ENCODE measurements at places on chromosomes 5 and 9.

DNA sequence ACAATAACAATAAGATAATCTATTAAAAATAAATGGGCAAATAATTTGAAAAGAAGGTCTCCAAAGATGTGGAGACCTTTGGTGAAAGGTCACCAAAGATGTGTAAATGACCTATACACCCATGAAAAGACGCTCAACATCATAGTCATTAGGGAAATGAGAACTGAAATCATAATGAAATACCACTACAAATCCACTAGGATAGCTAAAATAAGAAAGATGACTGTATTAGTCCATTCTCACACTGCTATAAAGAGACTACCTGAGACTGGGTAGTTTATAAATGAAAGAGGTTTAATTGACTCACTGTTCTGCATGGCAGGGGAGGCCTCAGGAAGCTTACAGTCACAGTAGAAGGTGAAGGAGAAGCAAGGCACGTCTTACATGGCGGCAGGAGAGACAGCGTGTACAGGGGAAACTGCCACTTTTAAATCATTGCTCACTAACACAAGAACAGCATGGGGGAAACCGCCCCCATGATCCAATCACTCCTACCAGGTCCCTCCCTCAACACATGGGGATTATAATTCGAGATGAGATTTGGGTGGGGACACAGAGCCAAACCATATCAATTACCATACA, 339.6 kb downstream of the ENC1 start:
- DNase-seq: no peak

DNA sequence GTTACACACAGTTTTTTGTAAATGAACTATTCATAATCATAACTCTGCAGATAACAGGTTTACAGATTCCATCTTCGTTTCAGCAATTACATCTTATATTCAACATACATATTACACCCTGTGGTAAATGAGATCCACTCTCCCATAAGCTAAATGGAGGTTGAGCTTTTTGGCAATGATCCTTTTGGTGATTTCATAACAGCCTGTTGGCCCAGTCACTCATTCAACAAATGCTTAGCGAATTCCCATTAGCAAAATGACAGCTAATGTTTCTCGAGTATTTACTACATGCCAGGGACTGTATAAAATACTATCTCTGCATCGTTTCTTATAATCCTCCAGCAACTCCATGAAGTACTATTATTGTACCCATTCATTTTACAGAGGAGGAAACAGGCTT, 25.4 kb upstream of the AGXT2 start:
- no peak for DNase-seq

GRCh38 chr5:7015586-7016256, 302.5 kb downstream of the TENT4A start:
- no peak for DNase-seq

DNA sequence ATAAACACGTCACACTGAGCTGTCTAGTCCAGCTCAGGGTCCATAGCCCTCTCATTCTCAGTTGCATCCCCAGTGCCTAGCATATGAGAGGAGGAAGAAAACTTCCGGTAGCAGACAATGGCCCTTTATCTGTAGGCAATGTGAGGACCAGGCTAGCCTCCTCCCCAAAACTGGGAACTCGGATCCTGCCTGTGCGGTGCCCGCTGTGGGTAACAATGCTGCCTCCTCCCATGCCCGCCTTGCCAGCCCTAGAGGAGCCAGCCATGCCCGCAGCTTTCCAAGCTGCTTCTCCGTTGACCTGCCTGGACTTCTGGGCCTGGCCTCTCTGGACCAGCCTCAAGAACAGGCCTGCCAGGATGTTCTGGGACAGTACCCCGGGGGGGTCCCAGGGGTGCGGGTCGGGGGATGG, 74.6 kb upstream of the ORM1 start:
- DNase-seq: no peak

- DNase-seq: no peak
These were observed 76.8 kb downstream of the FGF10 start for GRCh38 chr5:44312374-44312773.

- DNase-seq: no peak
These were observed 176.8 kb downstream of the ISOC1 start for GRCh38 chr5:129271308-129271707.

All from NCI-H524 treated with DMSO at 0.1 percent for 48 hours (cell line).